ENCODE measurements at places on chromosomes 3 and 15.
A peak's percentile ranks its signal among the peaks of the same experiment; 100 is the strongest.

DNA sequence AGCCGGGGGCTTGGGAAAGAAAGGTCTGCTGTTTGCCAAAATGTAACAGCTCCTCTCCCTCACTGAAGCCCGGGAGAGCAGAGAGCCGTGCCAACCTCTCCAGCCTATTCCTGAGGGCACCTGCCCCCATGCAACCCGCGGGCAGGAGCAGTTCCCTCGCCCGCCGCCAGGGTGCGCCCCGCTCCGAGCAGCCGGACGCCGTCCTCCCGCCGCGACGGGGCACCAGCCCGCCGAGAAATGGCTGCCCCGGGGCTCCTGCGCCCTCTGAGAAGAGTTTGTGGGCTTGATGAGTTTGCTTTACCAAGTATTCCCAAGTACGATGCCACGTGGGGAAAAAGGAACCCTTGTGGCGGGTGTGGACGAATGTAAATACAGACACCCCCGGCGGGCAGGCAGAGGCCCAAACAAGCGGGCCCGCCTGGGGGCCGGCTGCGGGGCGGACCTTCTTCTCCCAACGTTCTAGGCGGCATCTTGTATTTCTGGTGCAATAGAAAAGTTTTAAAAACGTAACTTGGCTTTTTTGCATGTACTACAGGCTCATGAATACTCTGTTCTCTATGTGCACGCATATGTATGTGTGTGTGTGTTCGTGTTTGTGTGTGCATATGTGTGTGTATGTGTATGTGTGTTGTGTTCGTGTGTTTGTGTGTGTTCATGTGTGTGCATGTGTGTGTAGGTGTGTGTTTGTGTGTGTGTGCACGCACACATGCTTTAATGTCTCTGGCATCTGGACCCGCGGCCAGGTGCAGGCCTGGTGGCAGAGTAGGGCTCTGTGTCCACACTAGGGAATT is 162.9 kb downstream of the CHSY1 start:
- DNase-seq, result no peak

- no peak for DNase-seq
Observed at GRCh38 chr3:2268779-2269178, 170.1 kb downstream of the CNTN4 start.

- no peak for DNase-seq
Observed at GRCh38 chr3:50342813-50343633, 2.4 kb upstream of the RASSF1 start.

DNA sequence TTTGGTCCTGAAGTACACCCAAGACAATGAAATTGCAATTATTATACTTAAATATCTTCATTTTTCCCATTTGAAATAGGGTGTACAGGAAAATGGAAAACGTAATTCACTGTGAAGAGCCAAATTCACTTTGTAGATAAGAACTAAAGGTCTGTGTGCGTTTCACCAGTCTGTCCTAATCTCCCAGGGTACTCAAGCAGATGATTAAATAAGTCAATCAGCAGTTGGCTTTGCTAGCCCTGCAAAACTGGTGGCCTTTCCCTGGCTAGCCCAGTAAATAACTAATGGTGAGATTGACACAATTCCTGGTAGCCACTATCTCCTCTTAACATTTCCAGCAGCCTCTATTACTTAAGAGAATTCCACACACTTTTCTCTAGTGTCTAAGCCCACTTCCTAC is 389.3 kb downstream of the TBL1XR1 start:
- no peak for DNase-seq

DNA sequence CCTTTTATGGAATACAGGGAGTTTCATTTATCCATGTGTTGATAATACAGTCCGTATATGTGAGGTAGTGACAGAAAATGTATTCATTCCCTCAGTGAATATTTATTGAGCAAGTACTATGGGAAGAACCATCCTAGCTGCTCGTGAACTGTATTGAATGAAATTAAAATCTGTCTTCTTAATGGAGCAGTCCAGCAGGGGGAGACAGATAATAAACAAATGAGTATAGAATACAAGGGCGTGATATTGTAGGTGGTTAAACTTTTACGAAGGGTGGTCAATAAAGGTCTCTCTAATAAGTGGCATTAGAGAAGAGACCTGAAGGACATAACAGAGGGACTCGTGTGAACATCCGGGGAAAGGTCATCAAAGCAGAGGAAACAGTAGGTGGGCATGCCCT is 62.7 kb upstream of the OSTN start:
- DNase-seq, result no peak

GRCh38 chr3:115211810-115212492 is 64.9 kb upstream of the ZBTB20 start:
- DNase-seq, result no peak

GRCh38 chr3:47704237-47704612 is 77.5 kb downstream of the SMARCC1 start:
- DNase-seq, result no peak

GRCh38 chr3:107988460-107989175 is 102.2 kb downstream of the CD47 start:
- DNase-seq, result no peak

DNA sequence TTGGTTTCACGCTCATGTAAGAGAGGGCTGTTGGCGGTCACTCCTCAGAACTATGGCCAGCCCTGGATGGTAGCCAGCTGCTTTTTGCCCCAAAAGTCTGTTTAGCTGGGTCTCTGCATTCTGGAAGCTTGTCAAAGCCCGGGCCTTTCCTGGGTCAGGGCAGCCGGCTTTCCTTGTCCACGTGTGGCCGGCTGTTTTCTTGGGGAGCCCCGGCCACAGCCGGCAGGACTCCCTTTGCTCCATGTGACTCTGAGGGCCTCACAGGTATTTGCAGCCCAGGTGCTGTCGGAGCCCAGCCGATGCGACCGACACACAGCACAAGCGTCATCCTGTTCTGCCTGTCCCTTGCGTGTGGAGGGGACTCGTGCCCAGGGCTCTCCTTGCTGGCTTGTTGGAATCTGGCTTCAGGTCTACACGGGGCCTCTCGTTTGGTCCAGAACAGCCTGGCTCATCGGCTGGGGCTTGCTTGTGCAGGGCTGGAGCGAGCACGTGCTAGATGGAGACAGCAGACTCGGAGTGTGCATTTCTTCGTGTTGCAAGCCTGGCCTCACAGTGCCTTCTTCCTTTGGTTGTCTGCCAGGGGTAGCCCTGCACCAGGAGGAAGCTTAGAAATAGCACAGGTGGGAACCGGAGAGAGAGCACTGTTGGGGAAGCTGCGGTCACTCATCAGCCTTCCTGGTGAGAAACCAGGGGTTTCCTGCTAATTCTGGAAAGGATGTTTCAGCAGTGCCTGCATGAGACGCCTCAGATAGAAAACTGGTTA is 51.5 kb downstream of the PGPEP1L start:
- no peak for DNase-seq

- no peak for DNase-seq
Observed at GRCh38 chr3:184378651-184379357, 797 bp upstream of the THPO start.

- no peak for DNase-seq
Observed at GRCh38 chr15:40598126-40598525, 4.1 kb downstream of the KNL1 start.

DNA sequence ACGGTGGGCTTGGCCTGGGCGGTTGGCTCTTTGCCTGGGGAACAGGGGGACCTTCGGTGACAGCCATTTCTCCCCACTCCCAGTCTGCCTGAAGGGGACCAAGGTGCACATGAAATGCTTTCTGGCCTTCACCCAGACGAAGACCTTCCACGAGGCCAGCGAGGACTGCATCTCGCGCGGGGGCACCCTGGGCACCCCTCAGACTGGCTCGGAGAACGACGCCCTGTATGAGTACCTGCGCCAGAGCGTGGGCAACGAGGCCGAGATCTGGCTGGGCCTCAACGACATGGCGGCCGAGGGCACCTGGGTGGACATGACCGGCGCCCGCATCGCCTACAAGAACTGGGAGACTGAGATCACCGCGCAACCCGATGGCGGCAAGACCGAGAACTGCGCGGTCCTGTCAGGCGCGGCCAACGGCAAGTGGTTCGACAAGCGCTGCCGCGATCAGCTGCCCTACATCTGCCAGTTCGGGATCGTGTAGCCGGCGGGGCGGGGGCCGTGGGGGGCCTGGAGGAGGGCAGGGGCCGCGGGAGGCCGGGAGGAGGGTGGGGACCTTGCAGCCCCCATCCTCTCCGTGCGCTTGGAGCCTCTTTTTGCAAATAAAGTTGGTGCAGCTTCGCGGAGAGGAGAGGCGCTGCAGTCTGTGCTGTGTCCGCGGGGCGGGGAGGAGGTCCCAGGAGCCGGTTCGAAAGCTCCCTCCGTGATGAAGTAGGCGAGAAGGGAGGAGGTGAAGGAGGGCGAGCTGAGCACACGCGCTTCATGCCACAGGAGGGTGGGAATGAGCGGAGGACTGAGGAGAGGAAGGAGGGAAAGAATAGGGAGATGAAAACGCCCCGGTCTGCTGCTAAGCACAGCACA is 9.6 kb downstream of the CLEC3B start:
- DNase-seq, result no peak

DNA sequence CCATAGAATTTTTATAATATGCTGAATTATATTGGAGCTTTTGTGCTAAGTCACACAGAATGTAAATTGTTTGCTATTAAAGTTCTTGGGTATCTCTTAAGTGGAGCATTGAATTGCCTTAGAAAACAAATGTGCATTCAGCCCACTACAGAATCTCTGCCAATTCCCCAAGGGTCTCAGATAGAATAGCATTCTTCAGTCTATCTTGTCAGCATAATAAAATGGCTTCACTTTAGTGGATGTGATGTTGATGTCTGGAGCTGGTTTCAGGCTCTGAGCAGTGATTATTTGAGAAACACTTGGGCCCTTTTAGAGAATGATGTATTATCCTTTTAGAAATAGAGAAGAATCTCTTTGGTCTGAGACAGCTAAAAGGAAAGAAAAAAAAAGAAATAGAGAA is 45.2 kb downstream of the LRCH3 start:
- DNase-seq, result no peak

DNA sequence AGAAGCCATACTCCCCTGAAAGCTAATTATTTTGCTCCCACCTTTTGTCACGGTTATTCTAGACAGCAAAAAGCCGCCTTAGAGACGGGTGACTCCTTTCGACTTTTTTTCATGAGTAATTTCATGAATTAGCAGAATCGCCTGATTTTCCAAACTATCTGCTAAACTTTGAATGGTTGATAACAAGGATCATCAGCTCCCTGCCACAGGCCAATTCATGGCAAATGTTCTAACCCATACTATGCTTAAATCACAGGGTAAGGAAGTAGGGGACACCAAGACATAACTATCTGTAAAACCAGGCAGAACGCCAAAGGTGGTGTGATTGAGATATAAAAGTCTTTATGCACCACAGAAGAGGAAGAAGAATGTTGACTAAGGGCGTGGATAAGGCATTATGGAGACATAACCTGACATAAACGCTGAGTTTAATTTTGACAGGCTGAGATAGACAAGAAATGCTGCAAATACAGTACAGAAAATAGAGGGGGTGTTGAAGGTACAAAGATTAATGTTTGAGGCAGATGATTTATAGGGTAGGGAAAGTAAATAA is 891 bp upstream of the DMXL2 start:
- no peak for DNase-seq

- peak; percentile 92 for DNase-seq
Observed at GRCh38 chr3:57974796-57975388, 33.3 kb upstream of the FLNB start.

- DNase-seq, result no peak
Observed at GRCh38 chr3:169455472-169455871, 208.0 kb downstream of the MECOM start.

DNA sequence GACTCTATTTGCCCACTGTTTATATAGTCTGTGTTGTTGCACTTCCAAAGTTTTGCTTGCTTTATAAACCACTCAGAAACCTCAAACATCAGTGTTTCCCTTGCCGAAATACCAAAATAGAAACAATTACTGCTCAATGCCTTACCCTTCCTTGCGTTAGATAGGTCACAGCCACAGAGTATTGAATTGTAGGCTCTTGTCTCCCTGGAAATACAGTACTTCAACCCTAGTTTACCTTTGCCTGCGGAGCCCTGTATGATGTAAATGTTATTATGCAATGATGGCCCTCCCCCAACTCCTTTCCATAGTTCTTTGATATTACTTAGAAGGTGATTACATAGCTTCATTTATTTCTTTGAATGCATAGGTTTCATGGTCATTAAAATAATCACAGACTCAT is 44.2 kb downstream of the SOX2 start:
- no peak for DNase-seq

- no peak for DNase-seq
Observed at GRCh38 chr3:48194446-48195071, 6.3 kb upstream of the CDC25A start.

DNA sequence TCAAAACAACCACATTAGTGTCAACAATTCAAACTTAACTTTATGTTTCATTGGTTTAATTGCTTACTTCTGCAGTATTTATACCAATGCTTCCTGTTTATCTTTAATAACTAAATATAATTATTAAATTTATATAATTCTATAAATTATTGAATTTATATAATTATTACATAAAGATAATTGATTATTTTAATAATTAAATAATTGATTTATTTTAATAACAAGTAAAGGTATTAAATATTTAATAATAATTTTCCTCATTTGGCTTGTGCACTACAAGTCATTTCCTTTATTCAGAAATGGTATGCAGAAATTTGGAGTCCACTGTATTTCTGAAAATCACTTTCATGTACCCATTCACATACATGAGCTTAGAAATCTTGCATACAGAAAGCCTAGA is 156.2 kb upstream of the NSMCE3 start:
- no peak for DNase-seq

GRCh38 chr3:183032880-183033555 is 52.7 kb upstream of the DCUN1D1 start:
- no peak for DNase-seq

GRCh38 chr3:116579840-116580239 is 129.7 kb upstream of the TUSC7 start:
- no peak for DNase-seq

GRCh38 chr3:172127929-172128580 is 88.7 kb downstream of the FNDC3B start:
- DNase-seq, result no peak

GRCh38 chr15:71201477-71201876 is 86.2 kb downstream of the THSD4 start:
- DNase-seq, result no peak

DNA sequence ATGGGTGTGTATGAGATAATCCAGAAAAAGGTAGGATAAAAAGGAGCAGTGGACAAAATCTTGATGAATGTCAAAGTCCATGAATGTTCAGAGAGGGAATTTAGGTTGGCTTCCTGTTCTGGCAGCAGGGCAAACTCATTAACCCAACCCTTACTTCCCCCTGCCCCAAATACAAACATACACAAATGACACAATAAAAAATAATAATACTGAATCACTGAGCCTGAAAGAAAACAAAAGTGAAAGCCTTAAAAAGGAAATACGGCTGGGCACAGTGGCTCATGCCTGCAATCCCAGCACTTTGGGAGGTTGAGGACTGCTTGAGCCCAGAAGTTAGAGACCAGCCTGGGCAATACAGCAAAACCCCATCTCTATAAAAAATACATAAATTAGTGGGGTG is 62.9 kb downstream of the GPR176 start:
- no peak for DNase-seq

All from BJ (cell line).